ENCODE measurements at places on chromosomes 11 and 22.

DNA sequence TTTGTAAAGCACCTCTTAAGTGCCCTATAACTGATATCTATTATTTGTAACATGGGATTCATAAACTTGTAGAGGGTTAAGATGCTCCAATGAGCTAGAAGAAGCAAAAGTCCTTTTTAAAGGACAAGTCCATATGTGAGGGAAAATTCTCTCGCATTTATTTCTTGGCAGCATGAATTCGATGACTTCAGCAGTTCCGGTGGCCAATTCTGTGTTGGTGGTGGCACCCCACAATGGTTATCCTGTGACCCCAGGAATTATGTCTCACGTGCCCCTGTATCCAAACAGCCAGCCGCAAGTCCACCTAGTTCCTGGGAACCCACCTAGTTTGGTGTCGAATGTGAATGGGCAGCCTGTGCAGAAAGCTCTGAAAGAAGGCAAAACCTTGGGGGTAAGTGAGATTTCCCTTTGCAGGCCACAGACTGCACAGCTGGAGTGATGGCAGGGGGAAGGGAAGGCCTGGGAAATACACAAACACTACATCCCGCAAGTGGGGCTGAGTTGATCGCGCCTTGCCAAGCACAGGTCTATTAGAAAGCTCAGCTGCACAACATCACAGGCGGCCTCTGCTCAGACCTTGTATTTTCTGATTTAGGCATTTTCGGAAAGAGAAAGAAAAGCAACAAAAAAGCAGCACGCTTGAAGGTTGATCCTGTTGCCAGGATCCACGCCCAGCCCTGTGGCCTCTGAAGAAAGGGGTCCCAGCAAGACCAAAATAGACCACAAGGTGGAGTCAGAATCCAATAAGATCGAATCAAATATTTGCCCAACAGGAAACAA lies 1.5 kb downstream of the MS4A8 start:
- DNase-seq, result no peak

DNA sequence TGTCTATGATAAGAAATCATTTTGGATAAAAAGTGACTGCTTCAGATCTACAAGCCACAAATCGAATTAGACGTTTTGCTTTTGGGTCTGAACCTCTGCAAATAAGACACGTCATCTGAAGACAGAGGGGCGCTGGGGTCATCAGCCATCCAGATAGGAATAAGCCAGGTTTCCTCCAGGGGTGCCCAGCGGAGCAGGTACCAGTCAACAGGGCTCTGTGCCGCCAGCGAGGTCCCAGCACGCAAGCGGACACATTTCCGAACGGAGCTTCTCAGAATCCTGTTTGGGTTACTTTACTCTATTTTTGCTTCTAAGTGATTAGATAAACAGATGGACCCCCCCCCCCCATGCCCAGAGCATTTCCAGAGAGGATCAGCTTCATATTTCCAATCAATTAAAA lies 873.8 kb downstream of the BRD1 start:
- no peak for DNase-seq

DNA sequence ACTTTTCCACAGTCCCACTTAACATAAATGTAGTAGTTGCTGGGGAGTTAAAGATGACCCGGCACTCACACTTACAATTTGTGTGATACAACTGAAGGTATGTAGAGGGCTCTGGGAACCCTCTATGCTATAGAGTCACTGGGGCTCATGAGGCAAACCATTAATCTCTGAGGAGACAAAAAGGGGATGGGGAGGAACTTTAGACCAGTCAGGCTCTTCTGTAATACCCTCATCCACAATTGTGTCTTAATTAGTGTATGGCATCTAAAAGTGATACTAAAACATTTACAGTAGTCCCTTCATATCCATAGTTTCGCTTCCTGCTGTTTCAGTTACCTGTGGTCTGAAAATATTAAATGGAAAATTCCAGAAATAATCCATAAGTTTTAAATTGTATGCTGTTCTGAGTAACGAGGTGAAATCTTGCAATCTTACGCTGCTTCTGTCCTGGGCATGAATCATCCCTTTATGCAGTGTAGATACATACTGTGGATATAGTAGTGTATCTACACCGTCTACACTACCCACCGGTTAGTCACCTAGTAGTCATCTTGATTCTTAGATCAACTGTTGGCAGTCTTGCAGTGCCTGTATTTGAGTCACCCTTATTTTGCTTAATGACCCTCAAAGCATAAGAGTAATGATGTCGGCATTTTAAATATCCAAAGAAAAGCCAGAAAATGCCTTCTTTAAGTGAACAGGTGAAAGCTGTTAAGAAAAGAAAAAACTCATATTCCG lies 12.2 kb downstream of the CBL start:
- DNase-seq, result no peak

DNA sequence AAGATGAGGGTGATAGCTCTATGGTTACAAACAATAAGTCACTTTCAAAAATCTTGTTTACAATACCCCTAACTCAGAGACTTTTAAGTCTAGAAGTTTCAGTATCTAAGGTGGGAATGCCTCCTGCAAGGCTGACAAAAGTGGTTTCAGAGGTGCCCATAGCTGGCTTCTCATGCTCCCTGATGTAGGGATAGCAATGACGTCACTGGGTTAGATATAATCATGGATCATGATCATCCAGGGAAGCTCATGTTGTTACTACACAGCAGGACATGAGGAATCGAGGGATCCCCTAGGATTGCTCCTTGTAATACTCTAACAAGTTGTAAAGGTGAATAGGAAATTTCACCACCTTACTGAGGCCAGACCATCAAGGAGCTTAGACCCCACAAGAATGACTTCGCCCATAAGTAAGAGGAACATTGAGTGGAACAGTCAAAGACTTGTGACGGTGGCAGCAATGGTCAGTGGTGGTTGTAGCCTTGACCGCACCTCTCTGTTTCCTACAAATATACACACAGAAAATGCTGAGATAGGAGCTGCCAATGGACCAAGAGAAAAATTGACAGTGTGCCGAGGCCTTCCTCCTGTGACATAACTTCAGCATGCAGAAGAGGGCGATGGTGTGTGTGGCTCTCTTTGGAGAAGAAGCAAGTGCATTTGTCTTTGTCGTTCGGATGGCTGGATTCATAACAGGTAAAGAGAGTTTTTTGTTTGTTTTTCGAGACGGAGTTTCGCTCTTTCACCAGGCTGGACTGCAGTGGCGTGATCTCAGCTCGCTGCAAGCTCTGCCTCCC lies 15.6 kb downstream of the APOL4 start:
- DNase-seq, result no peak

DNA sequence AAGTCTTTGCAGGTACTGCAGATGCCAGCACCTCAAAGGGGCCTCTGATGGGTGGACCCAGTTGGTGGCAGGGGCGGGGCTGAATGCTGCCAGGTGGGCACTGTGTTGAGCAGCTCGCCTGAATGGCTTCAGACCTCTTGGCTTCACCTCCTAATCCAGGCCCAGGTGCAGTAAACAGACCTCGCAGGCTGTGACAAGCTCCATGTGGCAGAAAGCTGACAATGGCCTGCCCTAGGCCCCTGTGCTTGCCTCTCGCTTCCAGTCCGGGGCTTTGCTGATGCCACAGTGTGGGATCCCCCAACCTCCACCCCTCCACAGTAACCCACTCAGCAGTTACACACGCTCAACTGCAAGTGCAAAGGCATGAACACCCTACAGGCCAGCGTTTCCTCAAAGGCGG lies 9.4 kb downstream of the IGLL1 start:
- no peak for DNase-seq

GRCh38 chr11:74055938-74056337 lies 47.1 kb upstream of the UCP3 start:
- no peak for DNase-seq
